Pancreas (tissue), 10 donors: ENCODE measurements at places on chromosomes 5 and 9.

GRCh38 chr5:132102944-132103331 is 29.3 kb downstream of the CSF2 start:
- no peak for DNase-seq

- no peak for DNase-seq
These were observed 12.8 kb downstream of the CEP72 start for GRCh38 chr5:624951-625230.

GRCh38 chr5:3639175-3639574 is 43.5 kb downstream of the IRX1 start:
- no peak for DNase-seq

DNA sequence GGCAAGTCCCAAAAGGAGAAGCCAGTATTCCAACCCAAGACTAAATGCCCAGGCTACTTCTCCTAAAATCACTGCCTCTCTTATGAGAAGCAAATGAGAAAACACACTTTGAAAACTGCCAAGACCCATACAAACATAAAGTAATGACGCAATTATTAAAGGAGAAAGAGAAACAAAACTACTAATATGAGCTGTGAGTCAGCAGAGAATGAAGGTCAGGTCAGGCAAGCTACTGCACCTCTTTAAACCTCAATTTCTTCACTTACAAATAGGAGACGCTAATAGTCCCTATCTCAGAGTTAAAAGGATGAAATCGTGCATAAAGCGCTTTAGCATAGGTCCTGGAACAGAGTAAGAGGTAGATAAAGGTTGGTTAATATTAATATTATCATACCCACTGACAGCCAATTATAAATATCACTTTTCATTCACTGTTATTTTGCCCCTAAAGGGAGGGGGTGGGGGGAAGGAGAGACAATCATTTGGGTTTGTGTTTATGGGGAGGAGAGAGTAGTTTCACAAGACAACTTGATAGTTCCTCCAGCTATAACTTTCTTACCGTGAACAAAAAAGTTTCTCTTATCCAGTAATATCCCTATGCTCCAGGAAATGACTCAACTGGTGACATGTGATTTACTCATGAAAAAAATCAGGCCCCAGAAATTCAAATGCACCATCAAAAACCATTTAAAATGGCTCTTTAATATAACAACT is 3.6 kb downstream of the PSMB7 start:
- no peak for DNase-seq

DNA sequence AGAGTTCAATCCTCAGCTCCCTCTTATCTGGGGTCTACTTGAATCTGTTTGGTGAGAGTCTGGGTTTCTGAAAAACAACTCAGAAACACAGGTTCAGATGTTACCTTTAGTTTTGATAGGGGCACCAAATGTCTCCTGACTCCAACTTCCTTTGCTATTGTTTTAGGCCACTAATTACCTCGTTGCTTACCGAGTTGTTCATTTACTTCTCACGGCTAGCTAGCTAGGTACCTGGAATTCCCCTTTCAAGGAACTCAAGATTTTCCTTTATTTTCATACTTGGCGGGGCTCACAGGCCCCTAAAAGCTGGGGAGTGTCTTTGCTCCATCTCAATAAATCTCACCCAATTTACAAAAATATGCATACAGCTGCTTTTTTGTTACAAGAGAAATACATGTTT is 111.4 kb downstream of the SLC28A3 start:
- DNase-seq: no peak

GRCh38 chr9:134172198-134173126 is 8.1 kb upstream of the RNU6ATAC start:
- no peak for DNase-seq

DNA sequence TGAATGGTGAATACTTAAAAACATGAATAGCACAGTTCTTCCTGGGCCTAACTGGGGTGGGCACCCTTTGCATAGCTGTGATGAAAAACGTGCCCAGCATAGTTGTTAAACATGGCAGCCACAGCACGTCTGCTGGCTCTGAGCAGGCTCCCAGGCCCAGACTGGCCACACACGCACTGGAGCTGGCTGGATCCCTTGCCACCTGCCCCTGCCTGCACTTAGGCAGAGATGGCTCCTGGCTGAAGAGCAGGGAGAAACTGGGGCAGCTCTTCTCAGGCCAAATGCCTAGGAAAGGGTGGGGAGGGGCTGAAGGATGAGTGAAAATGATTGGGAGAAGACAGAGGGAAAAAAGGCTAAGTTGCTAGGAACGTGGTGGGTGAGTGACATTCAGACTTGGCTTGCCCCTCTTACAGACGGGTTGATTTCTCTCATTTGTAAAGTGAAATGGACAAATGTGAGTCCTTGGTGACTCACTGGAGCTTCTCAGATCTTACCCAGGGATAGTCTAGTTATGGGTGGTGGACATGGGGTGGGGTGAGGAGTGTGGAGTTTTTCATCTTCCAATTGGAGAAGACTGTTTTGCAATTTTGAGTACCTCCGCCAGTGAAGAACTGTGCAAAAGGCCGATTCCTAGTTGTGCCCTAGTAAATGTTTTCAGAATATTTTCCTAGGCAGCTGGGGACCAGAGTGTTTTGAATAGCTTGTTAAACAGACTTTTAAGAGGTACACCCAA is 42.4 kb downstream of the TRIO start:
- DNase-seq: no peak

DNA sequence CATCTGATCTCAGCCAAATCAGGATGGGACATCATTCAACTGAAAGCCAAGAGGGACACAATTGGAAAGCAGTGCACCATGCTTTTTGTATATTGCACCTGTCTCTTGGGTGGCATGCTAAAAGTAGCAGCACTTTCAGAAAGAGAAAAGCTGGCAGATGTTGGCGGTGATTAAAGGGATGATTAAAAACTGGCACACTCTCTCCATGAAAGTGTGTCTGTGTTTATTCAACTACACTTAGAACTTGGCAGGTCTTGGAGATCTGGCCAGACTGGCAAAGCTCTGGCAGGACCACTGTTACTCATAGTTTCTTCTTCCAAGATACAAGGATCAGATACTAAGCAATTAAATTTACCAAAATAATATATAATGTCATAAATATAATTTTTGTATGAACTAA is 112.9 kb upstream of the ELAVL2 start:
- no peak for DNase-seq

DNA sequence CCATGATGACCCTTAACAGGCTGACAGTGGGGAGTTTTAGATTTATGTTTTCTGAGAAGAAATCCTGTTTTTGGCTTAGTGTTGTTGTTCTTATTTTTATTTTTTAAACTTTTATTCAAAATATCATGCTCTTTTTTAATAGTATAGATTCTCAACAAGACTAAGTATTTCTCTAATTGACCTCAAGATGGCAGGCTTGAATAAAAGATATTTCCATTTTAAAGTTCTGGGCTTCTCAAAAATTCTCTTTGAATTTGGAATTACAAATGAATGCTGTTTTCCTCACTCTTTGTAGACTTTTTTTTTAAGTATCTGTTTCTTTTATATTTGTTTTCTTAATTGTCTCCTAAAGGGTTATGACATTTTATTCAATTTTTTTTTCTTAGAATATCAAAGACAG is 50.0 kb upstream of the SH3GL2 start:
- DNase-seq: no peak

GRCh38 chr5:76041863-76042262 is 41.3 kb upstream of the SV2C start:
- DNase-seq: no peak

DNA sequence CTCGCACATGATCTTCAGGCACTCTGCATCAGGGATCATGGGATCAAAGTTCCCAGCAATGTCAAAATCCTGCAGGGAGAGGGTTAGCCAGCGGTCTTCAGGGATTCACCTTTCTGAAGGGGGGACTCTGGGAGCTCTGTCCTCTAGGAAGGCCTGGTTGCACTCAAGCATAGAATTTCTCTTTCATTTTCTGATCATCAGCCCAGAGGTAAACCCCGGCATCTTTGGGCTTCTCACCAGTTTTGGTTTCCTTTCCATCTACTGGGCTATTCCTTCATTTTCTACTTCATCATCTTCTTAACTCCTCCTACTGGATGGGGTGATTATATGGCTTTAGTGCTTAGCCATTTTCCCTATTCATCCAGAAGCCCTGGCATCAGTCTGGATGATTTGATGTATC is 4.6 kb upstream of the DND1 start:
- no peak for DNase-seq

GRCh38 chr9:112831969-112832368 is 58.7 kb downstream of the SLC46A2 start:
- DNase-seq: no peak

DNA sequence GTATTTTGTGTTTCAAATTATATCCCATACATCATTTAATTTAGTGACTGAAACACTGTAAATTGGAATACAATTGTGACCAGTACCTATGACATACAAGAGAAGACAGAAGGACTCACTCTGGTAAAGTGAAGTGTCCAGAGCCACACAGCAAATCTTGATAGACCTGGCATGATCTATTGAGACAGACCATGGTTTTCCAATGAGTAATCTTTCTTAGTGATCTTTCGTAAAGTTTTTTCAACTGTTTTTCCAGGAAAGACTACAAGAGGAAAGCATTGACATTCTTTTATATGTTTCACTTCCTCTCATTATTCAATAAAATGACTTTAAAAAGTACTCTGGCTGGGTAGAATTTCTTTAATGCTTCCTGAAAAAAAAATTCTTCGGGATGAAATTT is 43.3 kb upstream of the ALDH1A1 start:
- DNase-seq: no peak

DNA sequence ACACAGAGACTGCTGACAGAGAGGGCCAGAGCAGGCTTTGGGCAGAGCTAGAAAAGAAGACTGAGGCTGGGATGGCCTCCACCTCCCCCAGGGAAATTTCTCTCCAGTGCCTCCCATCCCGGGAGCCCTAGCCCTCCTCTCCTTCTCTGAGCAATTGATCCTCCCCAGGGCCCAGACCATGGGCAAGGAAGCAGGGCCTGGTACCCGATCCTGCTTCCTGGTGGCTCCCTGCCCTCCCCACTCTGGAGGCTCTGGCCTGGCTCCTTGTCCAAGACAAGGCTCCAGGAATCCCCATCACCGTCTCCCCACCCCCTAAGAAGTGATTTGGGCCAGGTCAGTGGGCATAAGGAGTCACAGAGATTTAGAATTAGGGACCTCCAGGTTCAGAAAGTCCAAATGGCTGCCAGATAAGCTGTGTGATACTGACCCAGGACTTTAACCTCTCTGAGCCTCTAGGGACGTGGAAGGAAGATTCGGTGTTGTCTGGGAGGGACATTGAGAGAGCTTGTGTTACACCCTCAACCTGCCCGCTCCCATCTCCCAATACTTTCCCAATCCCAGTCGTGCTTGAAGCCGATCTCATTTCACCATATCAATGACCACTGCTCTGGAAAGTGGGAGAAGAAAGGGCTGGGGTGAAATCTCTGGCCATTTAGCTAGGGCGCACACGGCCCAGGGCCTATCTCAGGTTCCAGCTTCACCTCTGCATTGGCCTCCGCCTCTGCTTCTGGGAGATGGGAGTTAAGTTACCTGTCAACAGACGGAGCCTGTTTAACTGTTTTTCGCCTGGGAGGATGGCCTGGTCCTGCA is 25.8 kb upstream of the KIF12 start:
- DNase-seq: no peak

DNA sequence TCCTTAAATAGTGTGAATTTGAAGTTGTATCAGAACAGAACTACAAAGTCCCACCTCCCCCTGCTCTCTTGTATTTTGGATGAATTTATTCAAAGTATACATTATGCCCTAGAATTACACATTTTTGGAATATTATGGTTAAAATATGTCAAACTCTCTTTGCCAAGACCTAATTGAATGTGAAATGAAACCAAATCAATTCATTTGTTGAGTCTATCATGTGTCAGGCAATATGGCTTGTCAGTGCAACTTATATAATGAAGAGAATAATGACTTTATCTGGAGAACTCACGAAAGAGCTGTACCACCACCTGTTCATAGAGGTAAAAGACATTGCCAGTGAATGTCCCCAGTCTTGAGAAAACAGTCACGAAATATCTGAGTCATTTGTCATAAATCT is 106.8 kb downstream of the TUSC1 start:
- no peak for DNase-seq

- peak; percentile 7 for DNase-seq
These were observed 38.4 kb downstream of the HRH2 start for GRCh38 chr5:175696139-175696854.

DNA sequence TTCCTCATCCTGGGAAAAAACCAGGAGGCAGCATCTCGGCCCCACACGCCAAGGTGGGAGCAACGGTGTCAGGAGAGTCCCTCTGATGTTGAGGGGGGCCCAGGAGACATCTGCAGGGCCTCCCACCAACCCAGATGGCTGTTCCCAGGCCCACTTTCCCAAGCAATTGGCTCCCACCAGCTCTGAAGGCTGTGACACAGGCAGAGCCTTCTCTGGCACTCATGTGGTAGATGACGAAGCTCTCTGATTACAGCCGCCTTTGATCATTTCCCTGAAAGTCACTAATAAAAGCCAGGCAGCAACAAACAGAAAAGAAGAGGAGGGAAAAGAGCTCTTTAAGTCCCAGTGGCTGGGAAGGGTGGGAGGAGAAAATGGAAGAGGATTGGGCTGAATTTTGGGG is 226.5 kb downstream of the CDK5RAP2 start:
- DNase-seq: no peak

DNA sequence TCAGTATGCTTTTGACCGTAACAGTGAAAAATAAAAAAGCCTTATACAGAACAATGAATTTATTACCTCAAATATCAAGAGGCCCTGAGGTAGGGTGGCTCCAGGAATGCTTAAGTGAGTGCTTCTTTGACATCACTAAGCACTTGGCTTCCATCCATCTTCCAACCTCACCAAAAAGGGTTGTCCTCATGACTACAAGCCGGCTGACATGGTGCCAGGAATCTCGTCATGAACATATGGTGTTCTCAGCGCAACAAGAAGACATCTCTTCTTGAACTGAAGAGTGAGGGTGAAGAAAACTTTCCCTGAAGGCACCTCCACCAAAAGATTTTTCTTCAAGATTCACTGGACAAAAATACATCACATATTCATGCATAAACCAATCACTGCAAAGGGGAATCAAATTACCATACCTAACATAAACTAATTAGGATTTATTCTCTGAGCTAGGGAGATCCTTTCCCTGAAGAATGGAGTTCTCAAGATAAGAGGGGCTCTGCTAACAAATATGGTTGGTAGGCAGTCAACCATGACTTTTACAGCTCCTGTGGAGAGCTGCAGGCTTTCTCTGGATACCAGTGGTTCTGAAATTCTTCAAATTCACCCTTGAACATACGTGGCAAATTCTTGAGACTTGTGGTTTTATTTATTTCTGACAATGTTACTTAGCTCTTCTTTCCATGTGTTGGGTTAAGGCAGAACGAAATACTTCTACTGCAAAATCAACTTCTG is 49.5 kb downstream of the AGXT2 start:
- DNase-seq: no peak

GRCh38 chr5:163867738-163868137 is 362.3 kb downstream of the MAT2B start:
- no peak for DNase-seq

GRCh38 chr9:127971357-127972235 is 9.2 kb downstream of the EEIG1 start:
- peak; percentile 71 for DNase-seq

DNA sequence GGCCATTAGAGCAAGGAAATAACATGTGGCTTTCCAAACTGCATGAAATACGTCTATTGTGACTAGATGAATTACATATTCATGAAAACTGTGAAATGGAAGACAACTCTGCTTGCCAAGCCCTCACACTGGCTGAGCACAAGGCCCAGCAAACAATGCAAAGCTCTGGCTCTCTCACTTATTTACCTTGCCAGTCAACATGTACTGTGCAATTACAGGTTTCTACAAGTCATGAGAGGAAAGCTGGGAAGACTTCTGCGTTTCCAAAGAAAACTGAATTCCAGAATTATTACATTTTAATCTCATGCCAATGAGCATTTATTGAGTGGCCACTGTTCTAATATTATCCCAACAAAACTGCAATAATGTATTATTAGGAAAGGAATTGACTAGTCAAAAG is 12.1 kb upstream of the C5orf63 start:
- no peak for DNase-seq

GRCh38 chr9:16484180-16484579 is 386.3 kb downstream of the BNC2 start:
- DNase-seq: no peak
